ENCODE measurements at places on chromosomes 4 and X.

GRCh38 chrX:24190500-24191156, 41.1 kb downstream of the ZFX start:
- no peak for DNase-seq

DNA sequence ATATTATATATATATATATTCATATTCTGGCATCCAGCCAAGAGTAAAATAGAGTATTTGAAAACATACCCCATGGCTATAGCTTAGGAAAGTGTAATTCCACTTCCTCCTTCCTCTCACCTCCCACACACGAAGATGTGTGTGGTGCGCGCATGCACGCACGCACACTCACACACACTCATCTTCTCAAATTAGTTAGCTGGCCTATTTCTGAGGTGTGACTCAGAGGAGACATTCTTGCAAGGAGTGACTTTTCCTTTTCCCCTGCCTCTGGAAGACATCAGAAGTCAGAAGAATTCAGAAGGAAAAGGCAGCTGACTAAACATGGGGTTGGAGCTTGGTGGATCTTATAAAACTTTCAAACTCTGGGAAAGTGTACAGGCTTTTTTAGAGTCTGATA, 8.8 kb downstream of the ENPEP start:
- no peak for DNase-seq

- peak; percentile 42 for DNase-seq
Observed at GRCh38 chr4:37389967-37390580, 145.5 kb downstream of the NWD2 start.

DNA sequence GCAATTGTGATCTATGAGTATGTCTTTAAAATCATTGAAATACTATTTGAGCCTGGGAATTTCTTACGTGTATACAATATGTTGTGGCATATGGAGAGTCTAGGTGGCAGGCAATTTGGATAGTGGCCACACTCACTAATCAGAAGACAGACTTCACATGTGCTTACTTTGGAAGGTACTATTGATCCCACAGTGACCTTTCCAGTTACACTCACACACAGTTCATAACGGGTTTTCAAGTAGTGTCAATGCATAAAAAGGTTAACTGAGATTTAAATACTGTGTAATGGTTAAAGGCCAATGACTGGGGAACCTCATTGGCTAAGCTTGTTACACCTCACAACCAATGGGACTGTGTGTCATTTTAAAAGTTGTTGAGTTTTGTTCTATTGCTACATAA, 783.2 kb downstream of the RPA4 start:
- DNase-seq, result no peak

DNA sequence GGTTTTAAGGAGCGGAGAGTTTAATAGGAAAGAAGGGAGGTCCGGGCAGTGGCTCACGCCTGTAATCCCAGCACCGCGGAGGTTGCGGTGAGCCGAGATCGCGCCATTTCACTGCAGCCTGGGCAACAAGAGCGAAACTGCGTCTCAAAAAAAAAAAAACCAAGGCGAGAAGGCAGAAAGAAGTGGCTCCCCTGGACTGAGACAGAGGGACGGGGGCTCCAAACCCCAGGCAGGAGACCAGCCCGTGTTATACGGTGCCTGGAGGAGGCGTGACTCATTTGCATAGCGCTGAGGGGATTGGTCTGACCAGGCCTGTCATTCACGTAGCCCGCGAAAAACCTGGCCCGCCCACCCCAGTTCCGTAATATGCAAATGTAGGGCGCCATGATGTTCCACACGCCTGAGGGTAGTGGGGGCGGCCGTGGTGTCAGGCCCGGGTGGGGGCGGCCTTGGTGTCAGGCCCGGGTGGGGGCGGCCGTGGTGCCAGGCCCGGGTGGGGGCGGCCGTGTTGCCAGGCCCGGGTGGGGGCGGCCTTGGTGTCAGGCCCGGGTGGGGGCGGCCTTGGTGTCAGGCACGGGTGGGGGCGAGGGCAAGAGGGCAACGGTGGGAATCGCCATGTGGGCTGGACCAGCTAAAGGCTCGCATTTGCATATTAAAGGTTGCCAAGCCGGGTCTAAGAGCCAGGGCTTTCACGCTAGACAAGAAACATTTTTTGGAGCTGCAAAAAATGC, 2.1 kb downstream of the PLCXD1 start:
- no peak for DNase-seq

GRCh38 chr4:183030309-183030708, 68.7 kb upstream of the WWC2 start:
- DNase-seq, result no peak

DNA sequence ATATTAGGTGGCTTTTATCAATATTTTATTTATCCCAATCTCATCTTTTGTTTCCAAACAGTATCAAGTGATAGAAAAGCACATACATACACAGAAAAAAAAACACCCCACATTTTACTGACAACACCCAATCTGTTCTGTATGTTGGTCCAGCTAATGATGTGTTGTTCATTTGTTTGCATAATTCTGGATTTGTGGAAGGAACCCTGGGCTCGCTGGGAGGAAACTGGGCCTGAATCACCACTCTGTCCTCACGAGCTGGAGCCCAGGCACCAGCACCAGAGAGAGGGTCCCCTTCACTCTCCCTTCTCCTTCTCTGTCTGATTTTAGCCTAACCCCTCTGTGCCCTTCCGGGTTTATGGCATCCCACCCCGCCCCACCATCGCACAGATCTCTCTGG, 79.8 kb downstream of the PSAPL1 start:
- DNase-seq, result no peak

- no peak for DNase-seq
Observed at GRCh38 chrX:48083706-48084105, 12.3 kb upstream of the ZNF630 start.

DNA sequence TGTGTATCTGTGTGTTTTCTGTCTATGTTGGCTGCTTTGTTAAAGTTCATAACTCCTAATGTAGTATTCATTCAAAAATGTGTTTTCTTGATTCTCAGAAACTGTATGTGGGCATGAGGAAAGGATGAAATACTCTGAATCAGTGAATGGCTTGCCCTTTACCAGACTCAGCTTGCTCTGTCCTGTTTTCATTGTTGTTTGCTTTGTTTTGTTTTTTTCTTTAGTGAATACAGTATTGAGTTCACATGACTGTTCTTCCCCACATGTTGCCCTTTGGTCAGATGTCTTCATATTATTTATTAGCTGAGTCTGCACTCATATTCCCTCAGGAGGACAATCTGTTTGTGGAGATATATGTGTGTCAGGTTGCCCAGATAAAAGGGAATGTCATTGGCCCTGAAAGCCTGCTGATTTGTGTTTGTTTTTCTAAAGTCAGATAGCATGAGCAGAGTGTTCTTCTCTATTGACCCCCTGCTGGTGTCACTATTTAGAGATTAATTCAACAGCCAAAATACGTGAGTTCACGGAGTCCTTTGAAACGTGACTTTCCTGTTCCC, 1184.4 kb downstream of the RPA4 start:
- no peak for DNase-seq

- no peak for DNase-seq
Observed at GRCh38 chr4:127450276-127450675, 182.5 kb upstream of the INTU start.

GRCh38 chr4:140581078-140581477, 12.3 kb upstream of the UCP1 start:
- DNase-seq, result no peak

DNA sequence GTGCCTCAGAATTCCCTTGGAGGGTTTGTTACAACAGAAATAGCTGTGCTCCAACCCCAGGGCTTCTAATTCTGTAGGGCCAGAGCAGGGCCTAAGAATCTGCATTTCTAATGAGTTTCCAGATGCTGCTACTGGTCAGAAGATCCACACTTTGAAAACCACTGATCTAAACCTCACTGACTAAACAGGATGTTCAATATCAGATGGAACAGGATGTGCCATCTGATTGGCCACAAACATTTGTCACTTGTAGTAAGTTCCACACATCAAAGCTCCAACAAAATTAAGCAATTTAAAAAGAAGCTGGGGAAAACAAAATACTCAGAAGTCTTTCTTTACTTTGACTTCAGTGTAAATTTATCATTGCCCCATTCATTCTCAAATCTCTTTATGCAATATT, 14.3 kb downstream of the CASK start:
- DNase-seq, result no peak

DNA sequence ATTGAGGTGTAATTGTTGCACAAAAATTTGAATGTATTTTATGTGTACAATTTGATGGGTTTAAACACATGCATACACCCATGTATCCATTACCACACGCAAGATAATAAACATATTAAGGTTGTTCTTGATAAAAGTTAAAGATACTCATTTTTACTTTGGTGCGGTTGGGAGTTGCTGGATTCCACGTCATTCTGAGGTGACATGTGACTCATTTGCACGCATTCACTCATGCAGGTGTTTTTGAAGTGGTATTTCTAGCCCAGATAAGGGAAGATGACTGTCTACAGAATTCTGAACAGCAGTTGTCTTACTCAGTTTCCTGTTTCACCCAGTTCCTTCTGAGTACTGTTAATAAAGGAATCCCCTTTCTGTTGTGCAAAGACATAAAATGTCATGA, 142.0 kb downstream of the RTL3 start:
- no peak for DNase-seq

GRCh38 chrX:43940816-43941474, 32.2 kb downstream of the NDP start:
- DNase-seq, result no peak

Measured in midbrain (tissue), 1 donor.